ENCODE measurements at places on chromosomes 12 and 14.

DNA sequence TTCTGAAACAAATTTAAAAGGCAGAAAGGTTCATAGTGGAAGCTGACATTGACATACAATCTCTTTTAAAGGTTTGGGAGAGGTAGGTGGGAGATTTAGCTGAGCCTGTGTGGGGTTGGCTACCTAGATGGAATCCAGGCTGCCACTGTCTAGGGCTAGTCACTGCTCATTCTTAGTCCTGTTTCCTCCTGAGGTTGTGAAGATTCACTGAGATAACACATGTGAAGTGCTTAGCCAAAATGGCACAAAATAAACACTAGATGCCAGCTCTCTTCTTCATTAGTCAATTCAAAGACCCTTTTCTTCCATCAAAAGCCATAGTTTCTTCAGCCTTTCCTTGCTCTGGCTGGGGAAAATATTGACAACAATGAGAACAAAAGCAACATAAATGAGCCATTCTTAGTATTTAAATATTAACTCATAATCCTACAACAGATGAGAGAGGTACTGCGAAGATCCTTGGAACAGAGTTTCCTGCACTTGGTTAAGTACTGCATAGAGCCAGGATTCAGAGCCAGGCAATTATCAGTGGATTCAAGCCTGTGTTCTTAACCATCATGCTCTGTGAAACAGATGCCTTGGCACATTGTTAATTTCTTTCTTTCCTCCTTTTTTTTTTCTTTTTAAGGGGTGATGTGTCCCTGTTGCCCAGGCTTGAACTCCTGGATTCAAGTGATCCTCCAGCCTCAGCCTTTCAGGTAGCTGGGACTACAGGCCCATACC is 3.5 kb downstream of the MYF6 start:
- DNase-seq: no peak

- no peak for DNase-seq
Observed at GRCh38 chr12:39451977-39452376, 9.1 kb upstream of the KIF21A start.

GRCh38 chr12:95815632-95816212 is 25.2 kb upstream of the NTN4 start:
- no peak for DNase-seq

GRCh38 chr12:93229494-93230325 is 148.0 kb upstream of the NUDT4 start:
- DNase-seq: no peak

GRCh38 chr12:16473610-16474326 is 126.3 kb downstream of the MGST1 start:
- no peak for DNase-seq

- no peak for DNase-seq
Observed at GRCh38 chr14:53128303-53129028, 24.7 kb downstream of the DDHD1 start.

GRCh38 chr12:51695241-51696010 is 104.4 kb downstream of the SCN8A start:
- no peak for DNase-seq
